ENCODE measurements at places on chromosomes 7 and 10.

DNA sequence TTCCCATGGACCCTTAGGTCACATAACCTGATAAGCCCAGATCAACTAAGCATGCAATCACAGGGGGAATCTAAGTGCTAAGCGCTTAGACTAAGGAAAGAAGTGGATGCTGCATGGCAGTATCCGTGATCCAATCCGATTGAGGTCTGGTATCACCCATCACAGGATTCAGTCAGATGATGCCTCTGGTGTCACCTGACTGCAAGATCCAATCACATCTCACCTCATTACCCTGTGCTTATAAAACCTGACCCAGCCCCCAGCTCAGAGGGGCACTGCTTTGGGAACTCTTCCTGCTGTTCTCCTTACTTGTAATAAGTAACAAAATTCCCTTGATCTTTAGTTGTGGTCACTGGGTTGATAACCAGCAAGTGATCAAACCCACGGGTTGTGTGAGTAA lies 84.7 kb upstream of the TMEM168 start:
- no peak for DNase-seq

- no peak for DNase-seq
Observed at GRCh38 chr7:86668315-86668714, 24.6 kb downstream of the GRM3 start.

DNA sequence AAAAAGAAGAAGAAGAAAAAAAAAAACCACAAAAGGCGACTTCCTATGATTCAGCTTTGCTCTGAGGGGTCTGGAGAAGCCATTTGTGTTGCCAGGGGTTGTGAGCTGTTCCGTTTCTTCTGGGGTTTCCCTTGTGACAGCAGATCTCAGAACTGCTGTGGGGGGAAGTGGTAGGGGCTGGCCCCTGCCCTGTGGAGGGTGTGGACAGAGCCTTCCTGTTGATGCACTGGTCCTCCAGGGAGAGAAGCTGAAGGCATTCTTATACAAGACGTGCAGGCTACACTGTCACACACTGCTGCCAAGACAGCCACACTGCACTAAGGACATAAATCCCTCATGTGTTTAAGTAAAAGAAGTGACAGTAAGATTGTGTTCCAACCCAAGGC lies 17.3 kb upstream of the CSGALNACT2 start:
- DNase-seq: no peak

DNA sequence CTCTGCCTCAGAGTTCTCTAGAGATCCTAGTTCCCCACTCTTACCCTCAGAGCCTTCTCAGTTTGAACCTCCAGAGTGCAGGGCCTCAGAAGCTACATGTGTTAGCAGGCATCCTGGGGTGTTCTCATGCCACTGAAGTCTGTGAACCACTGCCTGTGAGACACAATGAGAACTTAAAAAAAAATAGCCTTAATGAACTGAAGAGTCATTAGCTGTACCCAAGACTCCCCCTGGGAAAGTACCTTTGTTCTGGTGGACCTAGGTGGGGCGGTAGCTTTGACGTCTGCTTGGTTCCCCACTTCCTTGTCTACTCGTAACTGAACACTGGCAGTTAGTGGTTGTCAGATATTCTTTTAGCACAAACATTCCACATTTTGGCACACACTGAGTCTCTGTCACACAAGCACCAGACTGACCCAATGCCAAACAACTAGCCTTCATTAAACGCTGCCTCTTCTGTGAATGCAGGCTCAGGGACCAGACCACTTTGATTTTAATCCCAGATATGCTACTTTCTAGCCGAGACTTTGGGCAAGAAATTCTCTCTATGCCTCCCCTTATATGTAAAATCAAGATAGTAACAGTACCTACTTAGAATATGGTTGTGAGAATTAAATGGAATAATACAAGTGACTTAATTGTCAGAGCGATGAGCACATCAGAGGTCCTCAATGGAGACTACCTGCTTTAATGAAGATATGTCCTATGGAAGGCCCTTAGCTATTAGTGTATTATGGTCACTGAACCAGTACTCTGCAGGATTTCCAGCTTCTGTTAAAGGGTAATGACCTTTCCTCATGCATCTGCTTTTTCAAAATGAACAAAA lies 75.3 kb upstream of the CC2D2B start:
- DNase-seq: peak; percentile 95

DNA sequence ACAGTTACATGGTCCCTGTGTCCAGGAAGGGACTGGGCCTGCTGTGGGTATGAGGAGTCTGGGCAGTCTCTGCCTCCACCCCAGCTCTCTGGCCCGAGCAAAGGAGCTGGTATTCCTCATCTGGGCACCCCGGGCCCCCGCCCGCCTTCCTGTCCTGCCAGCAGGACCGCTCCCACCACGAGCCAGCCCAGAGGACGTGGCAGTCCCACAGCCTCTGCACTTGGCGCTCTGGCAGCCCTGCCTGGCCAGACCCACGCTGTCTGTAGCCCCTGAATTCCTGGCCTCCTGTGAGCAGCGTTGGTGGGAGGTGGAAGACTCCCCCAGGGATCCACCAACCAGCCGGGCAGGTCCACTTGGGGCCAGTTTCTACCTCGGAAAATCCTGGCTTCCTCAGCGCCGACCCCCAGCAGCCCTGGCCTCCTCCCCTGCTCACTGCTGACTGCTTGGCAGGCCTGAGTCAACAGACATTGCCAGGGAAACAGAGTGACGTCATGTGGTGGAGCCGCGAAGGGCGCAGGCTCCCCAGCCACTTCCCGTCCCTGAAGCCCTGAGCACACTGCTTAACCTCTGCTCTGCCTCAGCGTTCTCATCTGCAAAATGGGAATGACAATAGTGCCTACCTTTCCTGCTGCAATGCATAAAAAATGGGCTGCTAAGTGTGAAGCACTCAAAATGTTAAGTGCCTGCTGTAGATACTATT lies 21.6 kb upstream of the LIMK1 start:
- peak; percentile 33 for DNase-seq

GRCh38 chr10:4022473-4022872 lies 237.5 kb upstream of the KLF6 start:
- DNase-seq: no peak

DNA sequence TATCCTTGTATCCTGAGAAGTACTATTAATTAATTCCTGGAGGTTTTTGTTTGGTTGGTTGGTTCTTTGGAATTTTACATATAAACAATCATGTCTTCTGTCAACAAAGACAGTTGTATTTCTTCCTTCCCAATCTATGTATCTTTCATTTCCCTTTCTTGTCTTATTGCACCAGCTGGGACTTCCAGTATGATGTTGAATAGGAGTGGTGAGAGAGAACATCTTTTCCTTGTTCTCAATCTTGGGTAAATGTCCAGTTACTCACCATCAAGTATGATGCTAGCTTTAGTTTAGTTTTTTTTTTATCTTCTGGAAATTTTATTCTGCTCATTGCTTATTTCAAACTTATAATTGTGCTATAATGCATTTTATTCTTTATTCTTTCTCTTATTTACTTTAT lies 7.4 kb upstream of the PAX4 start:
- DNase-seq: no peak

DNA sequence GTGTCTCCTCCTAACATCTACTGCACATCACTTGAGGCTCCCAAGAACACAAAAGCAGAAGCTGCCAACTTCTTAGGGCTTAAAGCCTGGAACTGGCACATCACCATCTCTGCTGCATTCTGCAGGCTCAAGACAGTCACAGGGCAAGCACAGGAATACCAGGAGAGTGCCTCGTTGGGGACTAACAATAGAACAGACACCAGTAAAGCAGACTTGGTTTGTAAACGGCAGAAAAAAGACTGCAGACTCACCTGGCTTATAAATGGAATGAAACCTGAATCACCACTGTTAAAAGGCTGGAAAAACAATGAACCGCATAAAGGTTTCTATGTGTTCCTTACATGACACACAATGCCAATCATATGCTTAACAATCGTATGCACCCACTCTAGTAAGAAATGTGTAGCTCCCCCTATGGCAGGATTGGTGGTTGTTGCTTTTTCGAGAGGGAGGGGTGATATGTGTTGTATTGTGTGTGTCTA lies 12.8 kb downstream of the RHEB start:
- DNase-seq: no peak

DNA sequence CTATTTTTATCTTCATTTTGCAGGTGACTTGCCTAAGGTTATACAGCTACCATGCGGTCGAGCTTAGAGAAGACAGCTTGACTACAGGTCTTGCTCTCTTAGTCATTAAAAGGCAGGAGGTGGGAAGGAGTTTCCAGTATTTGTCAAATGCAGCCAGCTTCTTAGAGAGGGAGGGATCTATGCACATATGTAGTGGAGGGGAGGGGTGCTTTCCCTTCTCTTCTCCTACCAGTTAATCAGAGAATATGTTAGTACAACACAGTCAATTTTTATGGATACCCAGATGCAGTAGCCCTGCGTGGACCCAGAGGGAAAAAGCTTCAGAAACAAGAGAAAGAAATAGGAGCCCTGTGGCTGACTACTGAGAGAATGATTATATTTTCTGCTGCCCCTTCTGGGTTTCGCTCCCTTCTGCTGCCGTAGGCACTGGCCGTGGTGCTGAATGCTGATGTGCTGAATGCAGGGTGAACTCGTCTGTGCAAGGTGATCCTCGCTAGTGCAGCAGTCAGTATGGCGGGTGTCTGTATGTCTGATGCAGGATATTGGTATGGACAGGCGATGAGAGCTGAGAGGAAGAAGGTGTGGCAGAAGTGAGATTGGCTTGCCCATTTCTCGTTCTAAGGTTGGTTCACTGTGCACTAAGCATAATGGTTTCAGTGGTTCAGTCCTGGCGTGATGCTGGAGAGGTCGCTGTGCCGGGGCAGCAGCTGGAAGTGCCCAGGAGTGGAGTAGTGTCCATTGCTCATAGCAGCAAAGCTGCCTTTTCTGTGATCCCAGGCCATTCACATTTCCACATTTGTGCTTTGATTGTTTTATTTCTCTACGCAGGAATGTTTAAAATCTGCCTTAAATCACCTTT lies 189.2 kb upstream of the PODXL start:
- DNase-seq: no peak

DNA sequence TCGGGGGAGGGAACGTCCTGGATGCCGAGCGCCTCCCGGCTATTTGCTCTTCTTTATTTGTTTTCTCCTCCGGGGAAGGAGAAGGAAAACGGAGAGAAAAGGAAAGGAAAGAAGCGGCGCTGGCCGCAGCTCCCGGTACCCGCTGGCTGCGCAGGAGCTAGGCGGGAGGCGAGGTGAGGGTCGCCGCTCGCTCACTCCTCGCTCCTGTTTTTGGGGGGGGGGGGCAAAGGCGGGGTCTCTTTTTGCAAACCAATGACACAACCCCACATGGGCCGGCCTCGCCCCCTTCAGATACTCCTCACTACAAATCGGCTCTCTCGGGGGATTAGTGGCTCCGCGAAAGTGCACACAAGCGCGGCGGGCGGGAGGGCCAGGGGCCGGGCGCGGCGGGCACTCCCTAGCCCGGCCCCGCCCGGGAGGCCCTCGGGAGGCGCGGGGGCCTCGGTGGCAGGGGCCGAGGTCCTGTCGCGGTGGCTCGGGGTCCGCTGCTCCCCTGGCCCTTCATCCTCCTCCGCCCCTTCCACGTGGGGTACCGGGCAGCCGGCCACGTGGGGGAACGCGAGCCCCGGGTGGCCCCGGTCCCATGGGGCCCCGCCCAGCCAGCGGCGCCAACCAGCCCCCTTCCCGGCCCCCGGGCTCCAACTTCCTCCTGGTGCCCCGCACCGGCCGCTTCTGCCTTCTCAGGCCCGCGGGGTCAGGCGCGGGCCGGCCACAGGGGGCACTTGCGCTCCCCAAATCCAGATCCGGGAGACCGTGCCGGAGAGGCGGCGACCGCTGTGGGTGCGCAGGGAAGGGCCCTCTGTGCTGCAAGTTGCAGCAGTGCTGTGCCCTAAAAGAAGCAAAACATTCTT lies 718 bp upstream of the CTBP2 start:
- DNase-seq: no peak

GRCh38 chr7:139726485-139726869 lies 51.3 kb downstream of the HIPK2 start:
- no peak for DNase-seq

- DNase-seq: no peak
Observed at GRCh38 chr7:5553298-5553877, 129.8 kb upstream of the TNRC18 start.

GRCh38 chr7:104306793-104307192 lies 21.6 kb upstream of the LHFPL3 start:
- DNase-seq: no peak

DNA sequence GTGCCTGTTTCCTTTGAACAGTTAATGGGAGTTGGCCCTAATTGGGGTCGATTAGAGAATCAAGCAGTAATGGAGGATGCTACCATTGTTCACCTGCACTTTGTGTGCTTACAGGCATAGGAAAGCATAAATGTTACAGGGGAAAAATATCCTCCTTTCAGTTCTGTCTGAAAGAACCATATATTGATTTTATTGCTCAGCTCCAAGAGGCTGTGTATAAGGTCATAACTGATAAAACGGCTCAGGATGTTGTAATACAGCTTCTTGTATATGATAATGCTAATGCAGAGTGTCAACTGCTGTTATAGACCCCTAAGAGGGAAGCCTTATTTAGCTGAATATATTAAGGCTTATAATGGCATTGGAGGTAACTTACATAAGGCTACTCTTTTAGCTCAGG lies 32.9 kb upstream of the AKR1C2 start:
- DNase-seq: no peak

DNA sequence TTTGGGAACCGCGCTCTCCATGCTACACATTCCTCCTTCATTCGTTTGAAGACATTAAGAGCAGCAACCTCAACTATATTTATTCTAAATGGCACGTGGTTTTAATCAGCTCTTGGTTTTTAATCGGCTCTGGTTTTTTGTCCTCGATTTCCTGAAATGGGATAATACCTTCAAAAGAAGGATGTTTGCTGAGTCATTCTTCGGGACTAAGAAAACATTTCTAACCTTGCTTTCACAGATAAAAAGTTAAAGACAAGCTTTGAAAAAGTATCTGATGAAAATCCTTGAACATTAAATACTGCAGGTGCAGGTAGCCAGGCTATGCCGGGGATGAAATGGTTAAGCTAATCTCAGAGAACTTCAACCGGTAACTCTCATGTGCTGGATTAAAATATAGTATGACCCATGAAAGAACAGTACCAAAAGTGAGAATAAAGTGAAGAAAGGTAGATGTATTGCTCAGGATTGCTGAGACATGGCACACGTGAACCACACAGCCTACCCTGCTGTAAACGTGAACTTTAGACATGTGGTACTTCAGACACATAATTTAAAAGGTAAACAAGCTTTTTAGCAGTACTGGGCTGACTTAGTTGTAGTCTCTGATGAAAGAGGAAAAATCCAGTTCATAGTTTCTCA lies 89.1 kb downstream of the PTPRN2 start:
- DNase-seq: no peak

DNA sequence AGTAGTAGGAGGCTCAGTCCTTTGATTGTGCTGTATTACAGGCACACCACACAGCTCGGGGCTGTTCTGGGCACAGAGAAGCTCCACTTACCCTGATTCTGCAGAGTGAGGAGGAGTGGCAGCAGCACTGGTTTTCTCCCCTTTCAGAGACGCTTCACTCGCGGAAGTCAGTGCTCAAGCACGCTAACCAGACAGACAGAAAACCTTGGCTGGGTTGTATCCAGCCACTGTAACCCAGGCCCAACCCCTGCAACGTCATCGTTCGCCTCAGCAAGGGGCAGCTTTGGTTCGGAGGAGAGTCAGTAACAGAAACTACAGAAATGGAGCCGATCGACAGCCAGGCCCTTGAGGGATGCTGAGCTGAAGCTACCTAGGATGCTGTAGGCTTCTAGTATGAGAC lies 171.0 kb downstream of the SLC16A9 start:
- no peak for DNase-seq

GRCh38 chr10:129335942-129336341 lies 131.1 kb upstream of the MGMT start:
- no peak for DNase-seq

All from GM12864 (cell line).